Lower lobe of right lung (tissue), 2 donors: ENCODE measurements at places on chromosomes 7 and 10. TPM values are rescaled to one million over a fixed set of nuclear protein-coding genes. Genes with fewer than 3 reads are reported as not detected.

The VWA2 gene
- 10.6 TPM for total RNA-seq

- peak; percentile 70 for DNase-seq
Measured at GRCh38 chr7:80593869-80594586, 44.4 kb upstream of the CD36 start.

DNA sequence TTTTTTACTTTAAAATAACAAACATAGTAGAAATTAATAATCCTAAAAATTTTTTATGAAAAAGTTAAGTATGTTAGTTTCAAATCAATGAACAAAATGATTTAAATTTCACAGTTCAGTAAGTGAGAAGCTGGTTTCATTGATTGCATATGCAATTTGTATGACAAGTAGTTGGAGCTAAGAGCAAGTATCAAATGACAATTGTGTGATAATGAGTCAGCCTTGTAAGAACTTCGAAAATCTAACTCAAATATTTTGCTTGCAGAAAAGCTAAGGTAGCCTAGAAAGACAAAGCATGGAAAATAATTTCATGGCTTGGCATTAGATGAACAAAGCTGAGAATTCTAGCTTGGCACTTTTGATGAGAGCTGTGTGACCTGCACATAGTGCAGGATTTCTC, 111.5 kb downstream of the HDAC9 start:
- DNase-seq, result no peak

GRCh38 chr10:132100091-132100481, 34.3 kb downstream of the JAKMIP3 start:
- DNase-seq, result no peak

- no peak for DNase-seq
Measured at GRCh38 chr10:69558559-69558958, 14.7 kb downstream of the NEUROG3 start.

DNA sequence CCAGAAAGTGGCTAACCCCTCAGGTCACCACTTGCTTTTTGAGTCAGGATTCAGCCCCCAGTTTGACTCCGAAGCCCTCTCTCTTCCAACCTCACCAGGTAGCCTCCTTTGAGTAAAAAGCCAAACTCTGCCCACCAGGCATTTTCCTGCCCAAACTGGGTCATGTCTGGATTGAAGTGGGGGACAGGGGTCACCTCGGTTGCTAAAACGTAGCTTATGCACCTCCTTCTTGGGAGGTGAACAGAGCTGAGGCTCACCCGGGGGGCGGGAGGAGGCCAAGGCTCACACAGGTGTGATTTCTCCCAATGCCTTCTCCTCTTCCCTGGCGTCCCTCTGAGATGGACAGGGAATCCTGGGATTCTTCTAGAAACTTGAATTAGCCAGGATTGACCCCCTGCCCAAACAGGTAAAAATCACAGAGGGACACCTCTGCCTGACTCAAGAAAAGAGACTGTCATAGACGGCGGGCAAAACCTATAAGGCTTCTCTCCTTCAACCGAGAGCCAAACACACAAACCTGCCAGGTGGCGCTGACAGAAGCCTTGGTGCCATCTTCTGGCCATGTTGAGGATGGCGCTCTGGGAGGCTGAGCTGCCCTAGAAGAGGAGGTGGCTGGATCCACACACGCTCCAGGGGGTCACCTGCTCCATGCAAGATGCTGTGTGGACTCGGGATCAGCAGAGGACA, 51.6 kb downstream of the PRLHR start:
- peak; percentile 60 for DNase-seq

- no peak for DNase-seq
Measured at GRCh38 chr10:44990302-44990655, 10.4 kb upstream of the ZNF22 start.

The HERPUD2 gene
- 40.0 TPM for total RNA-seq

- no peak for DNase-seq
Measured at GRCh38 chr10:90023950-90024349, 322.6 kb downstream of the KIF20B start.

GRCh38 chr10:128140425-128140824, 14.2 kb upstream of the MKI67 start:
- DNase-seq, result no peak

DNA sequence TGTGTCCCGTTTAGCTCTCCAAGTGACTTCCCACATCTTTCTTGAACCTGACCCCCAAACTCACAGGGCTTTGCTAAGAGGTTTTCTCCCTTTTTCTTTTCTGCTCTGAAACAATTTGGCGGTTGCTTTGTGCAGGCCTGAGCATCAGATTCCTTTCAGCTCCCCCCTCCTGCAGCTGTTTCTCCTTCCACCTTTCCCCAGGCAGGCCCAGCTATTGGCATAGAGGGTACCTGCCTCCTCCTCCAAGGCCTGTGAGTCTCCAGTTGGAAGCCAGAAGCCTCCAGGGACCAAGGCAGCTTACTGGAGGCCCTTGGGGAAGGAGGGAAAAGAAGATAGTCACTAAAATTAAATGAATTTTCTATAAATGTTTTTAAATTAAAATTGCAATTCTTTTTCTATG, 7.7 kb downstream of the VAX1 start:
- DNase-seq, result no peak

DNA sequence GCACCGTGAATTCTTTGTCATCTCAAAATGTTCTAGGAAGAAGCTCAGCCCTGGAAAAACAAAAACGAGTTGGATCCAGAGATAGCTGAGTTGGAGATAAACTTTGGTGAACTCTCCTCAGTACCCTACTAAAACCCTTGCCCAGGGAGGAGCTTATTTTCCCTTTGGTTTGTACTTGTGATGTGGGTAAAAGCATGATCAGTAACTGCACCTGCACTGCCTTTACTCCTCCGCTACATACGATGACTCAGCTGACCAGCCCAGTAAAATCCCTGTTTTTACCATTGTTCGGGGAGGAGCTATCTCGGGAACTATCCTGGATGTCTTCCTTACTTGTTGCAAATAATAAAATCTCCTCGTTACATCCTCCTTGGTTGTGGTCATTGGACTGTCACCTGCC, 359.3 kb downstream of the SH2D4B start:
- no peak for DNase-seq

DNA sequence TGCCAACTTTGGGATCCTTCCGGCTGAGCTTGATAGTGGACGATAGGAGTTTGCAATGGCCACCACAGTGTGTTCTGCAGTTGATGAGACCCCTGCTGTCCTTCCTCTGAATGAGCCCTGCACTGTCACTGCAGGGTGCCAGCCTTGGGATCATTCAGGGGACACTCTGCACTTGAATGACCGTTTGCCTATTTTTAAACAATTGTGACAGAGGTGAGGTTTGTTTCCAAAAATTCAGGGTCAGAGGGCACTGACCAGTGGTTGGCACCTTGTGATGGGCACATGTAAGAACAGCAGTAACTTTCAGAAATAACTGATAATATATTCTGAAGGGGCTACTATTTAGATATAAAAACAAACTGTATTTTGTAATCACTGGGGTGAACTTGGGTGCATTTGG, 48.5 kb upstream of the ADARB2 start:
- DNase-seq, result no peak

The CASTOR2 gene
- 9.0 TPM for total RNA-seq

GRCh38 chr10:45246522-45246921, 68.9 kb downstream of the OR13A1 start:
- DNase-seq, result no peak

- no peak for DNase-seq
Measured at GRCh38 chr10:131006458-131007256, 304.9 kb downstream of the TCERG1L start.

DNA sequence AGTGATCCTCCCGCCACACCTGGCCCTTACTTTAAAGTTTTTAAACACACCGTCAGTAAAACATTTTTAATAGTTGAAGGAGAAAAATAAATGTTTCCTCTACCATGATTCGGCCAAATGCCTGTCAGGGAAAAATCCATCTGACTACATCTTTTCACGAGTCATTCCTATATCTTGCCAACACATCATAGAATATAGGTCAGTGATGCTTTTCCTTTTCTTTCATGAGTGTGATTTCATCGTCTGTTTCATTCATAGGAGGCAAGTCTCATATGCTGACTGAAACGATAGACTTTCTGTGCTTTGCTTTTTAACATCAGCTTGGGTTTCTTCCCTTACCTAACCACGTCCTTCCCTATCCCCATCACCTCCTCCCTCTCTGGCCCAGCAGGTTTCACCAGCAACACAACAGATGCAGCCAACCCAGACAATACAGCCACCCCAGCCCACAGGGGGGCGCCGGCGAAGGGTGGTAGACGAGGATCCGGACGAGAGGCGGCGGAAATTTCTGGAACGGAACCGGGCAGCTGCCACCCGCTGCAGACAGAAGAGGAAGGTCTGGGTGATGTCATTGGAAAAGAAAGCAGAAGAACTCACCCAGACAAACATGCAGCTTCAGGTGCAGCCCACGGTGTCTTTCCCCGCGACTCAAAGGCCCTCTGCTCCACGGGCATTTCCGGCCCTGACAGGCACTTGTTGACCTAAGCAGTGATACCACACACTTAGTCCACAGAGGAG, 149.2 kb downstream of the TRIL start:
- peak; percentile 48 for DNase-seq

DNA sequence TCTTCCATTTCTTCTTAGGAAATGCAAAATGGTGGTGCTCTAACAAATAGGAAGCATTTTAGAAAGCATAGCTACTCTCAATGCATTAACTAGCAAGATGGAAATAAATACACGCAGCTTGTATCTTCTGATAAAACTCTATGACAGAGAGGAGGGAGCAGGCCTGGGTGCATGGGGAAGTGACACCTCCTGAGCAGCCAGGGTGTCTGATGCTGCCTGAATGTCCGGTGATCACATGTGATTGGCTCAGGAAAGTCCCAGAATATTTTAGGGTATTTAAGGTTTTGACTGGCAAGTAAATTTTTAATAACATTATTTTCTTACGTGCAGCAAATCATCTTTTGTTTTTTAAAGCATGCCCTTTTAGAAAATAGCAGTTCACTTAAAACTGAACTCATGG, 261.0 kb upstream of the KLF6 start:
- DNase-seq, result no peak

- DNase-seq, result no peak
Measured at GRCh38 chr7:141118767-141119166, 44.9 kb downstream of the TMEM178B start.

The AKR1C8 gene
- total RNA-seq, result 0.83 TPM

GRCh38 chr7:2928256-2928612, 84.1 kb upstream of the GNA12 start:
- DNase-seq, result peak; percentile 19

DNA sequence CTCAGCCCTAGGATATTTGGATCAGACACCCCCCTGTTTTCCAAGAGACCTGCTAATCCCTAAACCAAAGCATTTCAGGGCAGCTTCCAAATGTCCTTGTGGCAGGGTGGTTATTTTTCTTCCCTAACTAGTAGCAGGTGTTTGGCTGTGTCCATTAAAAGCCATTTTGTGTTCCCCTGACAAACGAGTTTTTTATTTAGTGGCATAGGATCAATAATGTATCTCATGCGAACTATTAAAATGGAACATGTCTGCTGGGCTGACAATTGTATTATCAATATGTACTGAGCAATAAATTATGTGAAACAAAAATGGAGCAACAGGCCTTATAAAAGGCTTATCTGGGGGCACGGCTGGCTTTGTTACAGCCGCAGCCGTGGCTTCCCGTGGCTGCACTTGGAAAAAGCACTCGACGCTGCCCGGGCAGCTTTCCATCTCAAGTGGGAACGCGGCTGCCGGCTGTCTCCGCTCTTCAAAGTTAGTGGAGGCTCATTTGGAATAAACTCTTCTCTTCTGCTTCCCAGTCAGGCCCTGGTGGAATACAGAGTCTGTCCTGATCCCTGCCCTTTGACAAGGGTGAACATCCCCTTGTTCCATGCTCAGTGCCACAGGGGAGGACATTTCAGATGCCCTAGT, 554.3 kb downstream of the TYW1 start:
- DNase-seq, result peak; percentile 61
